ENCODE measurements at places on chromosomes 5 and 9.

DNA sequence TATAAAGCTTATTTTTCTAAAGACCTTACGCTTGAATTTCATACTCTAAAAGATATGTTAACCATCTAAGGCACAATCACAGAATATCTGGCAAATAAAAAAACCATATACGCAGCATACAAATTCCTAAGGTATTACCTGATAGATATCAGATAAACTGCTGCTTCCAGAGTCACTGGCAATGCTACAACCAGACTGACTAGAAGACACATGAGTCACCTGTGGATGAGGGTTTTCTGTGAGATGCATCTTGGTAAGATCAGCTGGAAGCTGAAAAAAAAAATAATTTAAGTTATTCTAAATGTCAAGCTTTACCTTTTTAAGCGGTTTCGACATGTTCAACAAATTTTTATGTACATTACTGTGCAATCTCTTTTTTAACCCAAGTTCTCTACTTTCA is 113.8 kb downstream of the RAPGEF6 start:
- no peak for DNase-seq

GRCh38 chr9:3576328-3576727 is 50.5 kb upstream of the RFX3 start:
- no peak for DNase-seq

DNA sequence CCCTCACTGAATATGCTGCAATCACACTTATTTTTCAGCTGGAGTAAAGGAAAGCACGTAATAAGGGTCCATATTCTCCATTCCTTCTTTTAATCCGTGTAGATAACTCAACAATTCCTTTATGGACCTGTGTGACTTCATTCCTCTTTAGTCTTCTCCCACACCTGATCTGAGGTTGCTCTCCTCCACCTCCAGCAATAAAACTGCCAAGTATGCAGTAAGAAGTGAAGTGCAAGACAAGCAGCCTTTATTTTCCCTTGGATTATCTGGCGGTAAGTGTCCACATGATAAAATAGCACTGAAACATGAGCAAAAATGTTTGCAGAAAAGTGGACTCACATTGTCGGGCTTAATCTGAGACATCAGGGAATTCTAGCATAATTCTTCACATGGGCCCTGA is 13.8 kb downstream of the DEPDC1B start:
- no peak for DNase-seq

DNA sequence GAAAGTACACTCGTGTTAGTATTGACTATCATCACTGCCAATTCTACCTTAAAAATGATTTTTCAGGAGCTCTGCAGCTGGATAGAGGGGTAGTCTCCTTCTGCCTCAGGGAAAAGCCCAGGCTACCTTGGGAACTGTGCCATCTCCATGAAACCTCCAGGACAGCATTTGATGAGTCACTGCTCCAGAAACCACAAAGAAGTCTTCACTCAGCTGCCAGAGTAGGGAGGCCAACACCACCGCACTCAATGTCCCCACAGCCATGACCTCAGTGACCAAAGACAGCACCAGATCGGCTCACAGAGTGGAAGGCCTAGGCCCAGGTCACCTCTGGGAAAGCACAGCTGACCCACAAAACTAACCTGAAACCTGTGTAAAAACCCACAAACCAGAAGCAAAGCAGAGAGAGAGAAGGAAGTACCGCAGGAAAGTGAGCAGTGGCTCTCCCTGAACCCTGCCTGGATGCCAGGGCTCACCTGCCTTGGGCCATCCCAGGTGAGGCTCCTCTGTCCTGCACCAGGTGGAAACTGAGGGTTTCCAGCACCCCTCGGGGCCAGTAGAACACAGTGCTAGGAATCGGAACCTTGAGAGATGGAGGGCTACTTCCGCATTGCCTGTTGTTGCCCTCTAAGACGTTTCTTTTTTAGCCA is 30.0 kb downstream of the S1PR3 start:
- DNase-seq, result no peak

DNA sequence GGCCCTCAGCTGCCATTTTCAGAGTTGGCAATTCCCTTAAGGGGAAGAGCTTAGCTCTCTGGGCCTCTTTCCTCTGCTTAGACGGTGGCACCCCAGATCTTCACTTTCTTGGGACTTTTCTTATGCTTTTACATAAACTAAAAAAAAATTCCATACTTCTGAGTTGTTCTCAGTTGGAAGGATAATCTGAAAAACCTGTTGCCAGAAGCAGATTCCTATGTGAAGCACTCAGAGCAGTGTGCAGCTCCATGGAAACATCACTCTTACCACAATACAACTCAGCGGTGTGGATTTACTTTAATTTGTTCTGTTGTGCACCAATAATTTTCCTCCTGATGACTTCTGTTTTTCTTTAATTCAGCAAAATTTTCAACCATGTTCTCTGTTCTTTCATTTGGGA is 44.1 kb upstream of the MROH2B start:
- DNase-seq, result no peak
